Activated naive CD4-positive, alpha-beta T cell treated with anti-CD3 and anti-CD28 coated beads for 36 hours (primary cell): ENCODE measurements at places on chromosomes 2 and 18. TPM values are rescaled to one million over a fixed set of nuclear protein-coding genes. Genes with fewer than 3 reads are reported as not detected.

GRCh38 chr2:178163395-178163794 lies 30.9 kb upstream of the OSBPL6 start:
- DNase-seq = no peak

LIMS4 gene
- 1.1 TPM for total RNA-seq

DNA sequence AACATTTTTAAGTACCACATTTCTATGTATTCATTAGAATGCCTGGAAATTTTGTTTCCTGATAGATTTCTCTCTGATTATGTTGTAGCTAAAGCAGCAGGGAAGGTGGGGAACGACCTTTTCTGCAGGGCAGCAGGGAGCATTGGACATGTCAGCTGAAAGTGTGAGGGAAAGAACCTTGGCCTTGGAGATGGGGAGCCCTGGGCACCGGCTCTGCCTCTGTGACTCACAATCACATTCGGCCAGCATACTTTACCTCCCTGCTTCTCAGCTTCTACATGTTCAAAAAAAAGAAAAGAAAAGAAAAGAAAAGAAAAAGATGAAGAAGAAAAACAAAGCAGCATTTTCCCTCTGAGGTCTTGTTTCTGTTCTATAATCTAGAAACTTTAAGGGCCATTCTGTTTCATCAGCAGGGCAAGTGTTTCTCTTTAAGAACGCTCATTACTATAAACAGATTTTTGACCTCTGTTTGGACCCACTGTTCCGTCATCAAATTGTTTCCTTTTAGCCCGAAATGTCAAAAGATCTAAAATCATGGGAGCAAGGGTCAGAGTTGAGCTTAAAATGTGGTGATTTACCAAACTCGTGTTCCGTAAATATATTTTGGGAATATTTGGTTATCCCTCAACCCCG lies 27.9 kb downstream of the SETBP1 start:
- no peak for DNase-seq

DNA sequence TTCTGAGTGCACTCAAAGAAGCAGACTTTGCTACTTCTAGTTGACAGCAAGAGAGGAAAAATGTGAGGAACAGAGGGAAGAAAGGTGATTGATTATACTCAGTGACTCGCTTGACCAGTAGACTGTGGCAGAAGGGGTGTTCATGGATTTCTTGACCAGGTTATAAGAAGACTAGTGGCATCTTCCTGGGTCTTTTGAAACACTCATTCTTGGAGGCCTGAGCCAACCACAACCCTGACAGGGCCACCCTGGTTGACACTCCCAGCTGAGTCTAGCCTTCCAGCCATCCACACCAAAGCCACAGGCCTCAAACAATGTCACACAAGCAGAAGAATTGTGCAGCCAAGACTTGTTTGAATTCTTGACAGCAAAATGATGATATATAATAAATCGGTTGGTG lies 366.3 kb downstream of the SS18 start:
- DNase-seq = no peak
